ENCODE measurements at places on chromosomes 3 and 15.

DNA sequence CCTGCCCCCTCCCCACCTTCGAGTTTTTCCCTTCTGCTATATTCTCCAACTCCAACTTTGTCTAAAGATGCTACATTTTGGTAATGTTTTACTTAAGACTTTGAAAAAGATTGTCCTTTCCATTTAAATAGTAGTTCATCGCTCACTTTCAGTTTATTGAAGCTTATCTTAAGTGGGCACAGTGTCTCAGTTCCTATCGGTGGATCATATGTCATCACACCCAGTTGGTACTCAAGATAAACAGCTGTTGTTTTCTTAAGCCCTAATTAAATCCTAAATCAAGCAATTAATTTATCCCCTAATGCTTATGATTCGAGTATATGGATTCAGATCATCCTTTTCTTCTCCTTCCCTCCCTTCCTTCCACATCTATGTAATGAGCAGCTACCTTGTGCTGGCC, 210.7 kb downstream of the TLE3 start:
- no peak for DNase-seq

DNA sequence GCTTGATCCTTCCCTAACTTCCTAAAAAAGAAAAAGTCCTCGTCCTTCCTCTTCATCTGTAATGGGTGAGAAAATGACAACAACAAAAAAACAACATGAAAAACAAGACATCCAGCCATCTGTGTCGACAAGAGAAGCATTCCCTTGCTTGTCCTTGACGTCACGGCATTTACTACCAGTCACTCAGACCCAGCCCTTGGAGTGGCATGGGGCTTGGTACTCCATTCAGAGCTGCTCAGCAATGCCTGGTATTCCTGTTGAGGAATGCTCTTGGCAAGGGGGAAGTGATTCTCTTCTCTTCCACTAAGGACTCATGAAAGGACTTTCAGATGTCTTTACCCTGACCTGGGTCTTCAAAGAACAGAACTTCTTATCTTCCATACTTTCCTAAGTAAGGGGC, 339.7 kb upstream of the RASGRP1 start:
- DNase-seq: no peak

DNA sequence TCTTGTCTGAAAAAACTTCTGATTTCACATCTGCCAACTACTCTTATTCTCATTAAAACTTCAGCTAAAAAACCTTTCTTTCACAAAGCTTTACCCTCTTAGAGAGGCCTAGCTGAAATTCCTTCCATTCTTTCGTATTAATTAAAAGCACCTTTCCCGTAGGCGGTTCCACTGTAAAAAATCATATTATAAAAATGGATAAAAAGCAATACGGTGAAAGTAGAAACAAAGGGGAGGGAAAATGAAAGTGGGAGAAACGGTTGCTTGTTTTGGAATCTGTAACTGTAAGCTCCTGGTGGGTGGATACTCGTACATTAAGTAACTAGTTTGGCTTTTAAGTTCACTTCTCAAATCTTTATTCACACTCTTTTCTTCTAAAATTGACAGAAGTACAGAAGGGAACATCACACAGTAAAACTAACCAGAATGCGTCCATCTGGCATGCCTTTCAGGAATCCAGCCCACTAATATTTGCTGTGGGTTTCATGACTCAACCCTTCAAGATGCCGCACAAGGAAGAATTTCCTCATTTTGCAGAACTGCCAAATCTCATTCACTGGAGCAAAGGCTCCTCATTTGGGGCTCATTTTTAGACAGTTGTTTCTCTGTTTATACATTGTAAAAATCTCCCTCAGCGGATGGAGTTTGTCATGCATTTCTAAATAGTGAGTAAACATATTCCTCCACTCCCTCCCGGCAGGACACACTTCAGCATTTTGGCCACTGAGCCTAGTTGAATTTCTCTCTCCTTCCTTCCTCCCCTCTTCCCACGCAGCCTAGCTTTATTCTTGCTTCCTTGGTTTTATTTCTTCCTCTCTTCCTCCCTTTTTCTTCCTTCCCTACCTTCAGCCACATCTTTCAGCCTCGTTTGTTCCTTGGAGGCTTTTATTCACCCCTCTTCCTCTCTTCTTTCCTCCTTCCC, 419.5 kb upstream of the NAALADL2 start:
- DNase-seq: no peak

- no peak for DNase-seq
These were observed 5.7 kb downstream of the TMEM207 start for GRCh38 chr3:190444006-190444405.

DNA sequence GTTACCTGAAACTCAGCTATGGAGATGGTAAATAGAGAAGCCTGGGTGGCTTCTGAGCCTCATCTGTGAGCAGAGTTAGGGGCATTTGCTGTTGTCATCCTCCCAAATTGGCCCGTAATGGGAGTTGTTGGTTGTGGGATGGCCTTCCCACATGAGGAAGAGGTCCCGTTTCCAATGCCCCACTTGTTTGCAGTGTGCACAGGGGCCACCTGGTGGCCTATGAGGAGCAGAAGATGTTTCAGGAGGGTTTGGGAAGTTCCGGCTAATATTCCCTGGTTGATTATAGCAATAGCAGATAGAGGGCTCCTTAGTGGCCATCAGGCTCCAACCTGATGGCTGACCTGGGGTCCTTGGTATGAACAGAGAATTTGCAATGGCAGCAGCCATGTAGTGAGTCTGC, 1546.5 kb downstream of the OTOL1 start:
- DNase-seq: no peak

- no peak for DNase-seq
These were observed 151.0 kb downstream of the ALDH1A2 start for GRCh38 chr15:57914350-57915055.
